ENCODE measurements at places on chromosomes 4 and X.
A peak's percentile ranks its signal among the peaks of the same experiment; 100 is the strongest.

DNA sequence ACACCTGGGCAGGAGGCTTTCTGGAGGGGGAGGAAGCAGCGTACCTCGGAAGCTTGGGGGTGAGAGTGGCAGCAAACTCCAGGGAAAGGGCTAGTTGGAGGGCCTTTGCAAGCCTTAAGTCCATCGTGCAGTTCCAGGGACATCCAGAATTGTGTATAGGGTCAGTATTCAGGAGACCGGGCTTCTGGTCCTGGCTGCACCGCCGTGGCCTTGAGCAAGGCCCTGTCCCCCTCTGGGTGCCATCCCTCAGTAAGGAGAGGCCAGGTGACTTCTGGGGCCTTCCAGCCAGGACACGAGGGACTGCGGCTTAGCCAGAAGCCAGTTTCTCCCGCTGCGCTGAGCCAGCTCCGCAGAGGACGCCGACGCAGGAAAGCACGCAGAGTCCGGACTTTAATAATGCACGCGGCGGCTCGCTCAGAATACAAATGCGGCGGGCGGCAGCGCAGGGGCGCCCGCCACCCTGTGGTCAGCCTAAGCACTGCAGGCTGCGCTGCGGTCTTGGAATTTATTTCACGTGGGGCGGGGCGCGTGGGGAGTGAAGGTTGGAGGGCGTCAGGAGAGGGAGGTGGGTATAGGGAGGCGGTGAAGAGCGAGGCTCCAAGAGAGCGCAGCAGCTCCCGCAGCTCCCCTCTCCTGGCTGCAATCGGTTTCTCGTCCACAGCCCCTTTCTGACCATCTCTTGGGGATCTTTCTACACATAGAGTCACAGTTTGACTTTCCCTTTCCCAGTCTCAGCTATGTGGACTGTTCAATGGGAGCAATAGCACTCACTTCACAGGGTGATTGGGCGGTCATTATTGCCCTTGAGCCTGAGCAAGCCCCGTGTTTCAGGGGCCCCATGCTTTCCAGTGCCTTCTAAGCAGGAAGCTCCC is 94.1 kb upstream of the GPR50 start:
- DNase-seq: peak; percentile 39

GRCh38 chr4:41426539-41426938 is 111.4 kb upstream of the LIMCH1 start:
- no peak for DNase-seq

GRCh38 chr4:2364654-2365053 is 53.8 kb downstream of the ZFYVE28 start:
- no peak for DNase-seq

DNA sequence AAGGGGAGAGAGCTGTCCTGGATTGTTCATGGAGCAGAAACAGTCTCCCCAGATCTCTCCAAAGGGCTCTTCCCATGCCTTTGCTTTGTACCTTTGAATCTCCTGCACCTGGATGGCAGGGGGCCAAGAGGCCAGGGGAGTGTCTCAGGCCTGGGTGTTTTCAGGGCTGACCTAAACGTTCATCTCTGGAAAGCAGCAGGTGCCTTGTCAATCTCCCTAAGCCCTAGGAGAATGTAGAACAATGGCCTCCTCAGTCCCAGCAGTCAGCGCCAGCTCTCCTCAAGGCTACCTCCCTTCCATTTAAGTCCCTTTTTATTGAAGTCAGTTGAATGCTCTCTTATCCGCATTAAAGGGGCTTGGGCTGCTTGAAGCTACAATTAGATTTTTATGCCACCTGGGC is 31.2 kb upstream of the NSUN7 start:
- DNase-seq: no peak

DNA sequence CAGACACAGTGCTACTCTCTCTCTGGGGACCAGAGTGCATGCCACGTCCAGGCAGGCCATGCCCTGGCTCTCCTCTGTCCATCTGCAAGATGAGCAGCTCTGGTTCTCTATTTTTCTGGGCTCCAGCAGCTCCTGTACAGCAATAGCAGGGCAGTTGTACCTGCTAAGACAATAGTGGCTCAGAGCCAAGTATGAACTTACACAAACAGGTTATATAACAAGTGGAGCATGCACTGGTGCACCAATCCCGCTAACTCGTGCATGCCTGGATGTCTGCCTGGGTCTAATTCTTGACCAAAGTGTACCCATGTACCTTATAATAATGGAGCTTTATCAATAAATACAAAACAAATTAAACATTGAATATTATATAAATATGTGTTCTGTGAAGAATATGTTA is 392.3 kb downstream of the CENPC start:
- DNase-seq: no peak

DNA sequence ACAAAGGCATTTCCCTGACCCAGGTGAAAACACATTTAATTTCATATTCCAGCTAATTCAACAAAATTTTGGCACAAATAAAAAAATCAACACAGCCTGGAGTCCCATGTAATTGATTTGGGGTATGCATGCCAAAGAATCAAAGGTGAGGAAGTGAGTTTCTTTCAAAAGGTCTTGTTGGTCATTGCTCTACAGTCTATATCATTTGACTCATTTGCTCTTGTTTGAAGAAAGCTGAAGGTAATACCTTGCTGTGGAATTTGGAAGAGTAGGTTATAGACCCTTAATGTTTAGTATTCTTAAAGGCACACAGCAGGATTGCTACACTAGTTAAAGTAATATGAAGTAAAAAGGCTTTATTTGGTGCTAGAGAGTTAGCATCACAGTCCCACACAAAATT is 25.4 kb downstream of the COL4A6 start:
- DNase-seq: no peak

- no peak for DNase-seq
Measured at GRCh38 chrX:5163663-5164062, 1065.0 kb downstream of the NLGN4X start.

DNA sequence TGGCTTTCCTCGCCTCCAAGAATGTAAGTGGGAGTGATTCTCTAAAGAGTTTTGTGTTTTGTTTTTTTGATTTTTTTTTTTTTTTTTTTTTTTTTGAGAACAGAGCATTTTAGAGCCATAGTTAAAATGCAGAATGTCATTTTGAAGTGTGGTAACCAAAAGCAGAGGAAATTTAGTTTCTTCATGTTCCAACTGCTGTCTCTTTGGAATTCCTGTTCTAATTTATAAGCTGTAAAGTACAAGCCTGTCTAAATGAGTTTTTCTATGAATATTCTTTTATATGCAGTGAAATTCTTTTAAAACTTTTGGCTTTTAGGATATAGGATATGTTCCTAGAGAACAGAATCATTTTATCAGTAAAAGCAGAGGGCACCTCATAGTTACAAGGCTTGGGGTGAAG is 74.2 kb downstream of the KIT start:
- no peak for DNase-seq

DNA sequence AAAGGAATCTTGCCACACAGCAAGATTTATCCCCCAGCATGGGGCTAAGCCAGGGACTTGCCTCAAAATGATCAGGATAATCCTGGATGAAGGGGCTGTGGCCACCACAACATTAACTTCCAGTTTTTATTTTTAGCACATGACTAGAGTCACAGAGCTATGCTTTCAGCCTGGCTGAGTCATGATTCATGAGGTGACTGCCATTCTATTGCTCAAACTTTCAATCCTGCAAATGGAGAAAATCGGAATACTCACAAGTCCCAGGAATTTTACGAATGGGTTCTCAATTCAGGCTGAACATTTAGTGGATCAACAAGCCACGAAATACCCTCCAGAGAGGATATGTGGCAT is 70.7 kb upstream of the HPGD start:
- peak; percentile 76 for DNase-seq

GRCh38 chr4:123996718-123997510 is 600.3 kb downstream of the SPRY1 start:
- no peak for DNase-seq

GRCh38 chrX:129549124-129549523 is 9.1 kb downstream of the OCRL start:
- no peak for DNase-seq

DNA sequence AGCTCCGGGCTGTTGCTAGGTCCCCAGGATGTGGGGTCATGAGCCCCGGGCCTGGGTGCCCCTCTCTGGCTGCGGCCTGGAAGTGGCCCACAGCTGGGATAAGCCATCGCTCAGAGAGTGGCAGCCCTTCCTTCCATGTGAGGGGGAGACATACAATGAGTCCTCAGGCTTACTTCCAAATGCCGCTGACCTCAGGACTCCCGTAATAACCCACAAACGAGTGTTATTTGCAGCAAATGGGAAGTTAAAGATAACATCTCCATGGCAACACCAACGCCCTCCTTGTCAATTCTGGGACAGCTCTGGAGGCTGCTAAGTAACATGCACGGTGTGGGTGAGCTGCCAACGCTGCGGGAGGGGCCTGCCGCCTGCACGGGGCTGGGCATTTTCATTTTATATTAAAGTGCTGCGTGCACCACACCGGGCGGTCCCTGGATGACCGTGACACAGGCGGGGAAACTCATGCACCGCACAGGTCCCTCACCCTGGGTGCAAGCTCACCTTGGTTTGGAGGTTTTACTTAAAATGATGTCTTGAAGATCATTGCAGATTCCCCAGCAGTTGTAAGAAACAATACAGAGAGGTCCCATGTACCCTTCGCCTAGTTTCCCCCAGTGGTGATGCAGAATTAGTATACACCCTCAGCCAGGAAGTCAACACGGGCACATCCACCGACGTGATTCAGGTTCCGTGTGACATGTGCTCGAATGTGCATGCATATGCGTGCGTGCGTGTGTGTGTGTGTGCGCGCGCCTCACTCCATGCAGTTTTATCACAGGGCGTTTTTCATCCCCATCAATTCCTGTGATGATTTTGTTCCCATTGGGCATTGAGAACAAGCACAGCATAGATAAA is 79.4 kb downstream of the ABLIM2 start:
- no peak for DNase-seq

GRCh38 chrX:148540671-148541583 is 40.5 kb downstream of the AFF2 start:
- no peak for DNase-seq

GRCh38 chr4:8526363-8526855 is 53.8 kb upstream of the GPR78 start:
- DNase-seq: no peak

- DNase-seq: no peak
Measured at GRCh38 chrX:19906293-19906692, 18.9 kb upstream of the SH3KBP1 start.

DNA sequence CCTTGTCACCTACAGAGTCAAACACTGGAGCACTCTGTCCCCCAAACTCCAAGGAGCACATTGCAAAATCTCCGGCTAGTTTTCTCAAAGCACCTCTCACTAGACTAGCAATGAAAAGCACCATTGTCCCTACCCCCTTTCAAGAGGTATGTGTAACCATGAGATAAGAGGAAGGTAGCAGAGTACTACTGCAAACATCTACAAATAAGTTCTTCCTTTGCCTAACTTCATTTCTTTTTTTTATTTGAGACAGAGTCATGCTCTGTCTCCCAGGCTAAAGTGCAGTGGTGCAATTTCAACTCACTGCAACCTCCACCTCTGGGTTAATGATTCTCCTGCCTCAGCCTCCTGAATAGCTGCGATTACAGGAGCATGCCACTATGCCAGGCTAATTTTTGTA is 17.7 kb downstream of the PPP4R3C start:
- DNase-seq: no peak

DNA sequence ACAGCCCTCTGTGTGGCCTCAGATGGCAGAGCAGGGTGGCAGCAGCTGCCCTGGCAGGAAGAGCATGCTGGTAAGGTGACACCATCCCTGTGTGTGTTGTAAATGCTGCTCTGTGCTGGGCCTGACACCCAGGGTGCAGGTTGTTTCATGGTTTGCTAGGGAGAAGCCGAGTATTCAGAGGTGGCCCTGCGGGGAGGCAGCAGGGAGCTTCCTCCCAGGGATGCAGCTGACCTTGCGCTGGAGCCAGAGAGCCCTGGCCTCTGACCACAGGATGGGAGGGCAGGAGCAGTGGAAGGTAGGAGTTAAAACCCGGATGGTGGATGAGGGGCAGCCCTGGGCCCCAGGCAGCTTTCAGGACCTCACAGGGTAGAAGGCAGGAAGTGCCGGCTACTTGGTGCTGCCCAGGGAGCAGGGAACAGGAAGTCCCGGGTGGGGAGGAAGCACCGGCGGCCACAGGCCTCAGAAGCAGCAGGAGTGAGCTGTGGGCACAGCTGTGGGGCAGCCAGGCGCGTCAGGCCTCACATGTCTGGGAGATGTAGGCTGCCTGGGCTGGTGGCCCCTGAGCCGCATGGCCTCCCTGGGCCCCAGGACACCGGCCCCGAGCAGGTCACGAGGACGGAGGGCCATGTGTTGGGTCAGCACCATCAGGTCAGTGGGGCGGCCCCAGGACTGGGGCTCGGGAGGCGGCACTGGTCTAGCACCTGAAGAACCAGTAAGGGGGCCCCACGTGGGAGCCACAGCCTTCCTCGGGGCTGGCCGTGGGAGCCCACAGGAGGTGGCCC is 19.1 kb downstream of the SH3BP2 start:
- no peak for DNase-seq

DNA sequence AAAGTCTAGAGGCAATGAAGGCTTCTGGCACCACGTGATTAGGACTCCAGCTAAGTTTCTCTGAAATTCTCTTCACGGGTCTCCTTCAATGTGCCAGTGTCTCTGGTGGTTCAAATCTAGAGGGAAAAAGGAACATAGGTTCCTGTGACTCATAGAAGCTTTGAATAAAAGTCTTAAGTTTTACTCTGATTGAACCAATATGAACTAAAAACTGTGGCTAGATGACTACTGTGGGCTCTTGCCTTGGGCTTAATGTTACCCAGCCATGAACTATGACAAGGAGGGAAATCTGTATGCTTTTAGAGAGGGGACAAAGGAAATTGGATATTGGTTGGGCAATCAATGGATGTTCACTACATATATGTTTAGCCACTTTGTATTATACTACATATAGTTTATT is 49.9 kb upstream of the TEX13D start:
- DNase-seq: no peak

- no peak for DNase-seq
Measured at GRCh38 chr4:13553081-13553480, 8.8 kb upstream of the NKX3-2 start.

DNA sequence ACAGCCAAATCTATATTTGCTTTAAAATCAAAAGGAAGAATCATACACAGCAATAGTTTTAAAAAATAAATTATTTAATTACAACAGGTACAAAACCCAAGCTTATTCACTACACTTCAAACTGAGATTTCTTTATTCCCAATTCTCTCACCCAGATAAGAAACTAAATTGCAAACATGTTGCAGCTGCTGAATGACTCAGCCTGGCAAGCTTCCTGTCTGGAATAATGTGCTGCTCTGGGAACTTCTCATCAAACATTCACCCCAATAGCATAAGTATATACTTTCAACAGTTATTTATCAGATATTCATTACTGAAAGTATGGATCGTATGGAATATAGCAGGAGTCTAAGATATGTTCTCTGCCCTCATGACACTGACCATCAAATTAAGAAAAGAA is 43.0 kb upstream of the GABRA2 start:
- no peak for DNase-seq

DNA sequence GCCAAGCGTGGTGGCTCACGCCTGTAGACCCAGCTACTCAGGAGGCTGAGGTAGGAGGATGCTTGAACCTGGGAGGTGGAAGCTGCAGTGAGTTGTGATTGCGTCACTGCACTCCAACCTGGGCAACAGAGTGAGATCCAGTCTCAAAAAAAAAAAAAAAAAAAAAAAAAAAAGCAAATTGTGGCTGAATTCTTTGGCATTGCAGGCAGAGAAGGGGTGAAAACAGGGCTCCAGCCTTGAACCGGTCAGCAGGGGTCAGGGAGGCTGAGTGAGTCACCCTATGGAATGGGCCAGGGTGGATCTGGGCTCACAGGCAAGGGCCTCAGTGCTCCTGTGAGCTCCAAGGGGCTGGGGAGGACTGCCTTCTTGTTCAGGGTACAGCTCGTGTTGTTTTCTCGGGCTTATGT is 13.2 kb upstream of the FAM3A start:
- DNase-seq: peak; percentile 74
